Pulmonary artery endothelial cell (primary cell): ENCODE measurements at places on chromosomes 6 and 20. TPM values are rescaled to one million over a fixed set of nuclear protein-coding genes. Genes with fewer than 3 reads are reported as not detected.

DNA sequence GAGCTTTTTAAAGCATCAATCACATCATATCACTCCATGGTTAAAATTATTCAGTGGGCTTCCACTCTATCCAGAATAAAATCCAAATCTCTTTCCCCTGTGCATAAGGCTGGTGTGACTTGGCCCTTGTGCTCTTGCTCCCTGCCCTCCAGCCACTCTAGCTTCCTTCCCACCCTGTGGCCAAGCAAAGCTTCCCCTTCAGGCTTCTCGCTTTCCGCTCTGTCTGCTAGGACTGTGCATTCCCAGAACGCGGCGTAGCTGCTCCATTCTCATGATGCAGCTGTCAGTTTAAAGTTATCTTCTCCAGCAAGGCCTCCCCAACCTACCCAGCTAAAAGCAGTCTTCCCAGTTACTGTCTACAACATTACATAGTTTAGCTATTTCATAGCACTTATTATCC lies 19.4 kb upstream of the KCNK16 start:
- no peak for DNase-seq

GRCh38 chr20:12883507-12883885 lies 125.3 kb upstream of the SPTLC3 start:
- no peak for DNase-seq

DNA sequence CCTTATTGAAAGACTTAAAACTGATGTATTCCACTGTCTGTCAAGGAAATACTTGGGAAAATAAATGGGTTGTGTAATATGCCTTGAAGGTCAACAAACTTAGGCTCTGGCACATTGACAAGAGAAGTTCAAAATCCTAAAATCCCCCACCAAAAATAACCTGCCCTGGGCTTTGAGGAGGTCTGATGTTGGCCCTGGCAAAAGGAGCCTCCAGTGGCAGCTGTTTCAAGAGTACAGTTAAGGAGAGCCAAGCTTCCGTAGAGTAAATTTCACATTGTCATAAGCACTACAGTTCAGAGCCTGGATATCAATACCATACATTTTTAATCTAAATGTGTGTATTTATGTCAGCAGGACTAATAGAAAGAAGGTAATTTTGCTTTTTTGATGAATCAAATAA lies 282.7 kb downstream of the EYA4 start:
- DNase-seq = no peak

DNA sequence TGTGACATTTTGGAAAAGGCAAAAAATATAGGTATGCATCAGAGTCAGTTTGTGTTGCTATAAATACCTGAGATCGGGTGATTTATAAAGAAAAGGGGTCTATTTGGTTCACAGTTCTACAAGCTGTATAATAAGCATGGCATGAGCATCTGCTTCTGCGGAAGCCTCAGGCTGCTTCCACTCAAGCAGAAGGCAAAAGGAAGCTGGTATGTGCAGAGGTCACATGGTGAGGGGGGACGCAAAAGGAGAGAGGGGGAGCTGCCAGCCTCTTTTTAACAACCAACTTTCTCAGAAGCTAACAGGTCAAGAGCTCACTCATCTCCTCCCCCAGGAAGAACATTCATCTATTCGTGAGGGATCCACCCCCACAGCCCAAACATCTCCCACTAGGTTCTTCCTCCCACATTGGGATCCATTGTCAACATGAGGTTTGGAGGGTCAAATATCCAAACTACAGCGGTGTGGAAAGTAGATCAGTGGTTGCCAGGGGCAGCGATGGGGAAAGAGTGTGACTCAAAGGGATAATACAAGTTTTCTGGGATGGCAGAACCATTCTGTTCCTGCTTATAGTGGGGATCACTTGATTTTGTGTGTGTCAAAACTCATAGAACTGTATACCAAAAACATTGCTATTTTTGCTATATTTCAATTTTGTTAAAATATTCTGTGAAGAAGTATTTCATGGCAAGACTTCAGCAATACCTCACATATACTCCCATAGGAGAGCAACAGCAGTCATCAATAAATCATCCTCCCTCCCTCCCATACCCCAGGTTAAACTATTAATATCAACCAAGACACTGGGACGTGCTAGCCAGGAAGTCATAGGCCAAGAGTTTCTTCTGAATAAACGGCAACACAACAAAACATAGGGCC lies 9.9 kb upstream of the FAM50B start:
- no peak for DNase-seq

DNA sequence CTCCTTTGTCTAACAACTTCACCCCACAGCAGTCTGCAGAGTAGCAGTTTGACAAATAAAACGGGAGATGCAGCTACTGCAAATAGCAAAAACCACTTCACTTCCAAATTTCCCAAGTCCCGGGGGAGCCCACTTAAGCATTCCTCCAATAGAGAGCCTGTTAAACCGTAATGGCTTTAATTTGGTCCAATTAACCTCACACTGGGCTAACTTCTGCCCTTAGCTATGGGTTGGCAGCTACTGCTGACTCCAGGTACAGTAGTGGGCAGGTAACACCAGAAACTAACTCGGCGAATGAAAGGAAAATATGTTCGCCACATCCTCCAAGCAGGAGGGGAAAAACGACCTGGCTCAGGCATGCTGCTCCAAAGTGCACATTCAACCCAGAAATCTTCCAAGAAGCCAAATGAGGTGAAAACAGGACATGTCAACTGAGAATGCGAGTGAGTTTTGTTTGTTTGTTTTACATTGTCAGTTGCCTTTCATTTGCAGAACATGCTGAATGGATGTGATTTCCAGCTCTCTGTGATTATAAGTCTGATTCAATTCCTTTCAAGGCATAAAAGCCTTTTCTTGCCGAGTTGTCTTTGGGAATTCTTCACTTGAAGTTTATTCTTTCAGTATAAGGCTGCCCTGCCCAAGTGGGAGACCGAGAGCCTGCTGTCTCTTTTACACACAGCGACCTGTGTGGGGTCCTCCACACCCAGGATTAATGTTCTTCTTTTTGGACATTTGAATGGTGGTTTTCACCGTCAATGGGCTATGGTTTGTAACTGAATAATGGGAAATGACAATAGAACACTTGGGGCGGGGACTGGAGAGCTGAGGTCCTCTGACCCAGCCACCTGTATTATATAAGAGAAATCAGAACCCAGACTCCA lies 117.3 kb upstream of the ARMC2 start:
- DNase-seq = no peak

ABRACL gene
- total RNA-seq = 75.4 and 92.9 TPM in 2 replicates

DUSP15 gene
- not detected in 2 replicates for total RNA-seq

DNA sequence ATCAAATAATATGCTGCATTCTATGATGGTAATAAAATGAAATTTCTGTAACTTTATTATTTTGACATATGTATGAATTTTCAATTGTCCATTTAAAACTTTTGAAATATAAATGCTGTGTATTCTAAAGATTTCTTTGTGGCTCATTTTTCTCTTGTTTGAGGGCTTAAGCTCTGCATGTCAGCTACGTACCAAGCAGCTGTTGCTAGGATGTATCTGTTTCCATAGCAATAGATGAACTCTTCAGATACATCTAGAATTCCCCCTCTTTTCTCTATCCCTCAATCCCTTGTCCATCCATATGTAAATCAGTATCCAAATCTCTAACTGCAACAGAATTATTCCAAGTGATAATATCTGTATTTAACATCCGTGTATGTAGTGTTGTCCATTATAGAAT lies 76.5 kb upstream of the OPRM1 start:
- no peak for DNase-seq

GRCh38 chr6:103396768-103397167 lies 1463.0 kb downstream of the HACE1 start:
- no peak for DNase-seq

GJA10 gene
- total RNA-seq = not detected in 2 replicates

ADGRF4 gene
- total RNA-seq = not detected in 2 replicates

GRCh38 chr6:54404791-54405190 lies 96.5 kb downstream of the TINAG start:
- DNase-seq = no peak

- no peak for DNase-seq
Measured at GRCh38 chr20:15333170-15333569, 995.8 kb upstream of the FLRT3 start.

OR2J3 gene
- not detected in 2 replicates for total RNA-seq

DNA sequence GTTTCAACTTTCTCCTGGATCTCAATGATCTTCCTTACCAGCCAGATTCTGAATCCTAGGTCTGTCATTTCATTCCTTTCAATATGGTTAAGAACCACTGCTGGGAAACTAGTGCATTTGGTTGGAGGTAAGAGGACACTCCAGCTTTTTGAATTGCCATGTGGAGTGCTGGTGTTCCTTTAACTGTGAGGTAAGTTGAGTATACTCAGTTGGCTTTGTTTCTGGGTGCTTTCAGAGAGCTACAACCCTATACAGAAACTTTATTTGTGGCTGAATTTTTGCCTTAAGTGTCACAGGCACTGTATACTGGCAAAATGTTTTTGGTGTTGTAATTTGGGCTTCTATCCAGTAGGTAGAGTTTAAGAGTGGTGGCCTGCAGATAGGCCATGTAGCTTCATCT lies 175.8 kb downstream of the TBC1D32 start:
- no peak for DNase-seq

DNA sequence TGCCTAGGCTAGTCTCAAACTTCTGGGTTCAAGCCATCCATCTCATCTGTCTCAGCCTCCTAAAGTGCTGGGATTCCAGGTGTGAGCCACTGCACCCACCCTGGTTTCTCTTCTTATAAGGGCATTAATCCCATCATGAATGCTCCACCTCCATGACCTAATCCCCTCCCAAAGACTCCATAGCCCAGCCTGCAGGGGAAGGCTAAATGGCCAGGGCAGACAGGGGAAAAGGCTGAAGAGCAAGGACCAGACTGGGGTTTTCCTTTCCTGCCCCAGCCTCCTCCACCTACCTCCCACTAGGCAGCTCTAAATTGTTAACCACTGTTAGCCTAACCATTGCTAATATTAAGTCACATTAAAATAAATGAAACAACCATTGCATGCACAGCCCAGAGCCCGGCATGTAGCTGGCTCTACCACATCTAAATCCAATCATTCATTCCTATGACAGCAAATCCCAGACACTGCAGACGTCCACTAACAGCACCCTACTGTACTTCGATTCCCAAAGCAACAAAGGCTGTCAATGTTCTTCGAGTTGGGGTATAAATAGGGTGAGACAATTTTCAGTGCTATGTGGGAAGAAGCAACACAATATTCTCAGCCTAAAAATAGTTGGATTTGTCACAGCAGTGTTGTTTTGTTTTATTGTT lies 243.2 kb upstream of the ARID1B start:
- no peak for DNase-seq

DNA sequence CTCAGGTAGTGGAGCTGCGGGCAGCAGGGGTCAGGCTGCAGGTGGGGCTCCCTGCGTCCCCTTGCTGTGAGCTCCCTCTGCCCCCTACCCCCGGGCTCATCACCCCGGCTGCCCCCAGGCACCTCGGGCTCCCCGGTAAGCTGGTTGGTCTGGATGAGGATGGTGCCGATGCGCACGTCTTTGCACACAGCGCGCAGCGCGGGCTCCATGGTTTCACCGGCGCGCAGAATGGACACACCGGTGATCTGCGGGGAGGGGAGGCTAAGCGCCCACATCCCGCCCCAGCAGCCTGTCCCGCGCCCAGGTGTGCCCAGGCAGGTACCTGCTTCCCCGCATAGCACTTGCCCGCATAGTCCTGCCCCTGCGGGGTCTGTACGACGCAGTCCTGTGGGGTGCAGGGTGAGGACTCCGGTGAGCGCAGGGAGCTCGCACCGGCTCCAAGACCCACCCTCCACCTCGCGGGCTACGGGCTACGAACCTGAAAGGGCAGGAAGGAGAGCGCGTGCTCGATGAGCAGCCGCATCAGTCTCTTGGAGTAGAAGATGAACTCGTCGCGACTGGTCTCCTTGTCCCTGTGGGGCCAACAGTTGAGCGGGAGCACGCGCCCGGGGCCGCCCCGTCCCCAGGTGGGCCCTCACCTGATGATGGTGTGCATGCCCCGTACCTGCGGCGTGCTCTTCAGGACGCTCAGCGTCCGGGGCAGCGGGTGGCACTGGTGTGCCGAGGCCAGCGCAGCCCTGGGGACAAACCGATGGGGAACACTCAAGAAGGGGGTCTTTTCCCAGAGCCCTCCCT lies 15.5 kb downstream of the UCKL1 start:
- DNase-seq = no peak

C6orf163 gene
- 0.56 and 1.1 TPM in 2 replicates for total RNA-seq

DNA sequence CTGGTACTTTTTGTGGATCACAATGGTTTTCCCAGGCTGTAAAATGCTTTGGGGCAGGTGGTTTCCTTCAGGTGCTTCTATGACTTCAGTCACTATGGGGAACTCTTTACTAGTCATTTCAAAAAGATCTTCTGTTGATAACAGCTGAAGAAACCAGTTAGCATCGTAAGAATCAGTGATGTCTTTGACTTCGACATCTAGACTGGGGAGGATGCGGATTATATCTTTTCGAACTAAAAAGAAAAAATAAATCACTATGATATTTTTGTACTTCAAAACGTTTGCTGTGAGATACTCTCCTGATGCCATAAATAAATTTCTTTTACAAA lies 87.2 kb downstream of the THEMIS start:
- DNase-seq = no peak

GSTA1 gene
- not detected in 2 replicates for total RNA-seq

NDUFAF5 gene
- total RNA-seq = 15.6 and 22.9 TPM in 2 replicates
